Lung (tissue), 17 donors: ENCODE measurements at places on chromosomes 1 and 21. TPM values are rescaled to one million over a fixed set of nuclear protein-coding genes. Genes with fewer than 3 reads are reported as not detected.

DNA sequence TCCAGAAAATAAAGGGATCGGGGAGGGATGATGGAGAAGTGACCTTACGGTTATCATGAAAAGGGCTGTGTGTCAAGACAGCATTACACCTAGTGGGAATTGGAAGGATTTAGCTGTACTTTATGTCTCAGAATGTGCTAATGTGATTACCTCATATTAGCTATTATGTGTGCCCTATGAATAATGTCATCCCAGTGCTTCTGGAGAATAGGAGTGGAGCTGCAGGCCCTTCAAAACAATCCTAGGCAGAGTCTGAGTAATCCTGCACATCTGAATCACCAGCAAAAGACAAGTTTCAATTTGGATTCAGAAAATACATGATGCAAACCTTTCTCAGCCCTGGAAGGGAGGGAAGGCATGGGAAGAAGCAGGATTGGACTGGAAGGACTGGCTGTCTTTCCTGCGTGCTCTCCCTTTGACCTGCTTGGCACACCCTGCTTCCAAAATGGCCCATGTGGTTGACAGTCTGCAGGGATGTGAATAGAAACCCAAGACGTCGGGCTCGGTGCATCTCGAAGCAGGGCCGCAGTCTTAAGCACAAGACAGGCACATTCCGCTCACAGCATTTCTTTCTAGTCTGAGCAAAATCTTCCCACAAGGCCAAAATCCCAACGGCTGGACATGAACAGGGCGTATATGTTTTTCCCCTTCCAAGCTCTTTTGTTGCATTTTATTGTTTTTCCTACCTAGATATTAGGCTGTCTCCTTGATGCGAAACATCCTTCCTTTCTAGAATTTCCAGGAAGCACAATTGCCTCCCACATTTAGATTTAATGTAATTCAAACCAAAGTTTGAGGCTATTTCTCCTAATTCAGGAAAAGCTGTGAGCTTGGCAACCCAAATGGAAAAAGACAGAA, 54.3 kb upstream of the TARBP1 start:
- H3K27me3 ChIP-seq: no peaks in the 10 kb centered on the region
- no peaks in the 10 kb centered on the region for H3K36me3 ChIP-seq
- DNase-seq: peak; percentile 56
- H3K27ac ChIP-seq: peak overlapping the region; percentile 86

DNA sequence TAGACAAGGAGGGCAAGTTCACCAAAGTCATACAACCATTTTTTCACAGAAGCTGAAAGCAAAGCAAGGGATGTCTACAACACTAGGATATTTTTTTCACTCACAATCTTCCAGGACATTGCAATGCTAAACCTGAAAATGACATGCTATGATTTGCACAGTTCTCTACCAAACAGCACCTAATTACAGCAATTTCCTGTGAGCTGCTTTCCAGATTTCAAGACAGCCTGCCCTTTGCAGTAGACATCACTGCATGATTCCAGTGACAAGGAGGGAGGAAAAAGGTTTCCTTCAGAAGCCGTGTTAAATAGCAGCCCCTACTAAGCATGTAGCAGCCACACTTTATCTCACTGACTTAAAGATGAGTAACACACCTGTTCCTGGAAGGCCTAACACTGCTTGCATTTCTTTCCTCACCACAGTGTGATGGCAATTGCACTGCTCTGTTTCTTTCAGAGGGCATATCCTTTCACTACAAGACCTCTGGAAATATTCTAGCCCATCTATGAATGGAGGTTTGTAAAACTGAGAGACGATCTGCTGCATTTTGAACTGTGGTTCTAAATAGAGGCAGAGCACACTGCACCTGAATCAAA, 97.1 kb downstream of the DUSP10 start:
- DNase-seq: peak; percentile 66
- no peaks in the 10 kb centered on the region for H3K27me3 ChIP-seq
- peaks cover 31% of the 10 kb centered on the region for H3K4me1 ChIP-seq
- no peaks in the 10 kb centered on the region for H3K36me3 ChIP-seq
- H3K27ac ChIP-seq: no peak overlapping the region

GRCh38 chr21:45202889-45203288, 84.8 kb downstream of the POFUT2 start:
- peaks cover 19% of the 10 kb centered on the region for H3K36me3 ChIP-seq
- peak; percentile 10 for DNase-seq
- no peak overlapping the region for H3K4me3 ChIP-seq

GRCh38 chr1:218752126-218752525, 407.0 kb downstream of the TGFB2 start:
- H3K4me1 ChIP-seq: no peaks in the 10 kb centered on the region
- H3K27me3 ChIP-seq: no peaks in the 10 kb centered on the region
- H3K36me3 ChIP-seq: no peaks in the 10 kb centered on the region
- H3K4me3 ChIP-seq: no peak overlapping the region

- H3K4me3 ChIP-seq: no peak overlapping the region
- H3K27ac ChIP-seq: no peak overlapping the region
- H3K36me3 ChIP-seq: no peaks in the 10 kb centered on the region
- H3K27me3 ChIP-seq: no peaks in the 10 kb centered on the region
- H3K4me1 ChIP-seq: no peaks in the 10 kb centered on the region
- no peak for DNase-seq
Observed at GRCh38 chr1:34362949-34363348, 186.2 kb downstream of the C1orf94 start.

- H3K27me3 ChIP-seq: no peaks in the 10 kb centered on the region
- no peak overlapping the region for H3K4me3 ChIP-seq
- H3K27ac ChIP-seq: no peak overlapping the region
Observed at GRCh38 chr1:234942879-234943506, 185.6 kb downstream of the TOMM20 start.

- H3K36me3 ChIP-seq: peaks cover 1% of the 10 kb centered on the region
- H3K27me3 ChIP-seq: no peaks in the 10 kb centered on the region
- no peak overlapping the region for H3K4me3 ChIP-seq
- no peak for DNase-seq
- H3K4me1 ChIP-seq: no peaks in the 10 kb centered on the region
Observed at GRCh38 chr1:86714159-86714558, 9.8 kb downstream of the SH3GLB1 start.

DNA sequence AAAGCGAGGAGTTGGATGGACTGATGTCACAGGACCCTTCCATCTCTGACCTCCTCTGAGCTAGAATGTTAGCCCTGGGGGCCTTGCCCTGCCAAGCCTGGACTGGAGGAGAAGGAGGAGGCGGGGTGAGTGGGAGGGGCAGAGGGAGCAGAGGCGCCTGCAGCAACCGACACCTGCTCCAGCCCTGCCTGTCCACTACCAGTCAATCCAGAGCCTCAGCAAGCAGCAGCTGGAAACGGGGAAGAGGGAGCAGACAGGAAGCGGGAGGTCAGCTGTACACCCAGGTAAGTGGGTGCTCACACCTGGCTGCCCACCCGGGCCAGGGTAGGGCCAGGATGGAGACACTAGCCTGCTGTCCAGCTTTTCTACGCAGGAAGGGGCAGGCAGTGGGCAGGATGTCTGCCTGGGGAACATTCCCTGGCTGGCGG, at the start of gene IGFN1:
TSS of gene IGFN1 (plus strand) at position 201 of the 428 bp plus-strand sequence. CDS start 2,470 bp downstream, outside the sequence.
- DNase-seq: no peak
- H3K27me3 ChIP-seq: peaks cover 5% of the 10 kb centered on the region
- no peaks in the 10 kb centered on the region for H3K4me1 ChIP-seq
- H3K27ac ChIP-seq: no peak within 1 kb of the TSS
- no peaks in the 10 kb centered on the region for H3K36me3 ChIP-seq
- no peak within 1 kb of the TSS for H3K4me3 ChIP-seq

GRCh38 chr1:230166366-230167132, 99.5 kb downstream of the GALNT2 start:
- no peak overlapping the region for H3K27ac ChIP-seq
- no peak overlapping the region for H3K4me3 ChIP-seq
- no peaks in the 10 kb centered on the region for H3K27me3 ChIP-seq
- no peak for DNase-seq

GRCh38 chr21:15236111-15236510, 171.3 kb upstream of the NRIP1 start:
- H3K36me3 ChIP-seq: no peaks in the 10 kb centered on the region
- H3K4me3 ChIP-seq: no peak overlapping the region
- H3K4me1 ChIP-seq: no peaks in the 10 kb centered on the region
- DNase-seq: no peak
- H3K27me3 ChIP-seq: no peaks in the 10 kb centered on the region
- H3K27ac ChIP-seq: no peak overlapping the region

DNA sequence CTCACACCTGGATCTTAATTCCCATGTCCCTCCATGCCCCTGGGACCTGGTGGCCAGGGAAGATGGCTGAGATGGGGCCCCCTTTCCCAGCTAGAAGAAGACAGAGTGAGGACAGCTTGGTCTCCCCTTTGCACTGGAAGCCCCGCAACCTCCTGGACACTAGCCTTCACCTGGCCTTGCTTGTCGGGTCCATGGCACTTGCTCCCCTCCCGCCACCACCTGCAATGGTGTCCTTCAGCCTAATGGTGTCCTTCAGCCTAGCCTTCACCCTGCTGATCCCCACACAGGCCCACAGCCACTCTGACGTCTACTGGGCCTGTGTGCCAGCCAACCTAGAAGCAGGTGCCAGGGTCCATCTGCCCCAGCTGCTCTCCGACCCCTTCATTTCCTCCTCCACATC, 45.9 kb upstream of the EDN2 start:
- H3K36me3 ChIP-seq: no peaks in the 10 kb centered on the region
- H3K27me3 ChIP-seq: no peaks in the 10 kb centered on the region
- H3K4me1 ChIP-seq: no peaks in the 10 kb centered on the region

DNA sequence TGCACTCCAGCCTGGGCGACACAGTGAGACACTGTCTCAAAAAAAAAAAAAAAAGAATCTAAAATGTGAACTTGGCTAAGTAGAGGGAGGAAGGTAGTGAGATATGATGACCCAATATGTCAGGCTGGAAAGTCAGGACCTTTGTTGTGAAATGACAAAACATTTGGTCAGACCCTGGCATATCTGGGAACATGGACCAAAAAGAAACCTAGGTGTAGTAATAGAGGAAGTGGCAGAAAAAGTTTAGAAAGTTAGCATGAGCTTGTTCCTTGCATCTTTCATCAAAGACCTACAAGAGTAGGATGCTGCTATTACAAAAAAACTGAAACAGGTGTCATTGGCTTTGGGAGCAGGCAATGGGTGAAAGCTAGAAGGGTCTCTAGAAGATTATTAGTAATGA, 7.3 kb upstream of the S100A3 start:
- no peaks in the 10 kb centered on the region for H3K36me3 ChIP-seq
- no peak overlapping the region for H3K4me3 ChIP-seq
- no peaks in the 10 kb centered on the region for H3K27me3 ChIP-seq
- H3K4me1 ChIP-seq: no peaks in the 10 kb centered on the region
- H3K27ac ChIP-seq: no peak overlapping the region

DNA sequence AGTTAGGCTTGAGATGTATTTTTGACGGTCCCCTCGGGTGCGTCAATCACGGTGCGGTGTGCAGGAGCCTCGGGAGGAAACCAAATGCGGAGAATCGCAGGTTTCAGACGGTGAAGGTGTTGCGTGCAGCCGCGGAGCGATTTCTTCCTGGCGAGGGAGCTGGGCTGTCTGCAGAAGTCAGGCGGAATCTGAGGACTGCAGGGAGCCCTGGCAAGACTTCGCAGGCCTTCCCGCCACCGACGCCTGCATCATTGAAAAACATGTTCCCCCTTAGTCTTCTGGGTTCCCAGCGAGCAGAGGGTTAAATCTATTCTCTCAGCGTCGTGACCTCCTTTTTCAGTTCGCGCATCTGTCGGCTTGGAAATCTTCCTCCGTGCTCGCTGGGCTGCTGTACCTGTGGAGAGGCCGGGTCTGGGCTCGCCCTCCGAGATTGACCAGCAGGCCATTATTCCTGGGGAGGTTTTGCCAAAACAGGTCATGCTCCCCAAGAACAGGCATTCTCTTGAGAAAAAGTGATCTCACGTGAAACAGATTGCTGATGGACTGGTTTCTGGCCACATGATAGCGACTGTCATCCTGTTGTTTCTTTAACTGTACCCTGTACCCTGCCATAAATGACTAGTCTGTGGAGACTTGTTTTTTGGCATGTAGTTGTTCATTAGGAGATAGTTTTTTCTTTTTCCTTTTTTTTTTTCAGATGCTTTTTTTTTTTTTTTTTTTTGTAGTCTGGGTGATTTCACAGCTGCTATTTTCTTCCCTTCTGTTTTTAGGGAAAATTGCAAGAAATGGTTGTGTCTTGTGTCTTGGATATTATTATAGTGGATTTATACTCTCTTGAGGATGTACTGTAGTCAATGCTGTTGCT, 894 bp downstream of the EPB41 start:
- no peaks in the 10 kb centered on the region for H3K27me3 ChIP-seq
- H3K4me3 ChIP-seq: peak overlapping the region; percentile 67
- H3K36me3 ChIP-seq: no peaks in the 10 kb centered on the region
- peak; percentile 65 for DNase-seq
- peaks cover 16% of the 10 kb centered on the region for H3K4me1 ChIP-seq

DNA sequence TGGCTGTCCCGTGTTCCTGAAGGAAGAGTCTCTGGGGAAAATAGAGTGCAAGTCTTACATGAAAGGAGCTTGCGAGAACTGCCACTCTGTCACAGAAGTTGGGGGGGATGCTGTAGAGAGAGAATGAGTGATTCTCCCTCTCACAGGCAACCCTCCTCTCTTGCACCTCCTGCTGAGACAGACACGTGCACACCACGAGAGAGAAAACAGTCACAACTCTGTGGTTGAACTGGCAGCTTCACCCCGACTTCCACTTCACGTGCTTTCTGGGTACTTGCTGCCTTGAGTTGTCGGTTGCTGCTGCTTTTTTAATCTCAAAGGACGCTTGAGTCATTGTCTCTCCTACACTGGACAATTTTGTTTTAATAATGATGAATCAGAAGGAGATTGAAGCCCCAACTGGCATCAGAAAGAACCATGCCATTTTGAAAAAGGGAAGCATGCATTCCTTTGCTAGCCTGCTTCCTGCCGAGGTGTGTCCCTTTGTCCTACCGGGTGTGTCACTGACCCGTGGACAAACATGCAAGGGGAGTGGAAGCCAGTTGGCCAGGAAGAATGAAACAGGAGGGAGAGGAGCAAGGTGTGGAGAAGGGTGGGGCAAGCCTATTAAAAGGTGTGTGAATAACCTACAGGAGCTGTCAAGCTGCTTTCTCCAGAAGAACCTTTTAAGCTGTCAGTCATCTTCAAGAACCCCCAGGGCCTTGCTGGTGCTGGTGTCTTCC, 164.2 kb downstream of the CACNA1E start:
- H3K27me3 ChIP-seq: no peaks in the 10 kb centered on the region
- no peak for DNase-seq
- H3K36me3 ChIP-seq: no peaks in the 10 kb centered on the region
- H3K4me3 ChIP-seq: no peak overlapping the region

GRCh38 chr1:180151508-180151907, 3.2 kb upstream of the QSOX1 start:
- DNase-seq: no peak
- no peaks in the 10 kb centered on the region for H3K27me3 ChIP-seq
- H3K27ac ChIP-seq: no peak overlapping the region
- no peak overlapping the region for H3K4me3 ChIP-seq
- H3K4me1 ChIP-seq: peaks cover 23% of the 10 kb centered on the region

- no peaks in the 10 kb centered on the region for H3K27me3 ChIP-seq
- H3K36me3 ChIP-seq: no peaks in the 10 kb centered on the region
Observed at GRCh38 chr1:222465211-222466041, 82.5 kb downstream of the HHIPL2 start.

KRTAP20-4 gene
- total RNA-seq: not detected

RHCE gene
- total RNA-seq: 0.31 TPM

FAM3B gene
- total RNA-seq: 18.1 TPM

GPR25 gene
- total RNA-seq: 1.0 TPM

FMO5 gene
- 10.4 TPM for total RNA-seq

ADORA3 gene
- total RNA-seq: 5.6 TPM

E2F2 gene
- total RNA-seq: 1.7 TPM

ANGPTL3 gene
- 0.06 TPM for total RNA-seq

ROR1 gene
- 47.0 TPM for total RNA-seq

CYP4A11 gene
- not detected for total RNA-seq

MCOLN3 gene
- 4.2 TPM for total RNA-seq

C1orf141 gene
- 5.7 TPM for total RNA-seq
